Fibroblast of gingiva (primary cell): ENCODE measurements at places on chromosomes 12 and 14.

DNA sequence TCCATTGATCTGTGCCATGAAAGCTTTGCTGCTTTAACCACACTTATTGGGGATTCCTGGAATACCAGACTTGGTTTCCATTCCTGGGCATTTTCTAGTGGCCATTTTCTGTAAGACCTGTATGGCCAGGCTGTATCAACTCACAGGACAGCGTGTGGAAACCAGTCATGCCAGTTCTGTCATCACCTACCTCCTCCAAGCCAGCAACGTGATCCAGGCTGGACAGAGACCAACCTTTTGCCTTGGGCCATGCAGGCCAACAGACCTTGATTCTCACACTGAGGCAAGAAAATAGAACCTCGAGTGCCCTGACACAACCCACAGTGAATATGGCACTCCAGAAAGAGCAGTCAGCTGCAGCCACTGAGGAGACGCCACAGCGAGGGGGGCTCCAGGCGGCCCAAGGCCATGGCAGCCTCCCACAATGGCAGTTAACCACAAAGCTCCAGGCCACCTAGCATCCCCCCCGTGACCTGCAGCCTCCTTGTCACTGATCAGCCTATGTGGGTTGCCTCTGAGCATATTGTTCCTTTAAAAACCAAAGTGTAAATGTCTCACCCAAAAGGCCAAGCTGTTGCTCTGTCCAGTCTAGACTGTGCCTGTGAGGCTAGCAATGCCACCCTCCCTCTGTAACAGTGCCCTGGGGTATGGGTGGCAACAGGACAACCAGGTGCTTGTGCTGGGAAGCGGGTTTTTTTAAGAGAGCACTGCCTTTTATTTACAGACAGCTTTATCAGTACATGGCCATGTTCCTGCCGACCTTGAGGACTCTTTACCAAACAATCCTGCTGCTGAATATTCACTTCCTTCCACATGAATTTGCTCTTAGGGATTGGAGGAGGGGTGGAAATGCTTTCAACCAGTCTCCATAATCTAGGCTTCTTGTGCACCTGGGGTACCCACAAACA is 168.7 kb upstream of the HIF1A start:
- no peak for DNase-seq

DNA sequence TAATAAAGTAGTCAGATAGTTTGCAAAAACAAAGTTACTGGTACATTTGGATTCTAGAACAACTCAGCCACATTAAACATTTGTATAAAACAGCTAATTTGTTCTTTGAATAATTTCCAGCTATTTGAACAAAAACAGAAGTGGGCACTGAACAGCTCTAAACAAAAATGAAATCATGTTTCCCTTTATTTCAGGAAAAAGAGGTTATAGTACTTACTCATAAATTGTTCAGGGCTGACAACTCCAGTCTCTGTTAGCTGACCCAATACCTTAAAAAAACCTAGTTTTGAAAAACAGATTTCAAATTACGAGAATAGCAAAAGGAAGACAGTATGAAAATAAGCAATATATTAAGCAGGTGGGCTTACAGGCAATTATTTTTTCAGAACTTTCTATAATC is 8.2 kb downstream of the GNPNAT1 start:
- DNase-seq: peak; percentile 18

GRCh38 chr12:23938422-23938821 is 11.0 kb downstream of the SOX5 start:
- no peak for DNase-seq

DNA sequence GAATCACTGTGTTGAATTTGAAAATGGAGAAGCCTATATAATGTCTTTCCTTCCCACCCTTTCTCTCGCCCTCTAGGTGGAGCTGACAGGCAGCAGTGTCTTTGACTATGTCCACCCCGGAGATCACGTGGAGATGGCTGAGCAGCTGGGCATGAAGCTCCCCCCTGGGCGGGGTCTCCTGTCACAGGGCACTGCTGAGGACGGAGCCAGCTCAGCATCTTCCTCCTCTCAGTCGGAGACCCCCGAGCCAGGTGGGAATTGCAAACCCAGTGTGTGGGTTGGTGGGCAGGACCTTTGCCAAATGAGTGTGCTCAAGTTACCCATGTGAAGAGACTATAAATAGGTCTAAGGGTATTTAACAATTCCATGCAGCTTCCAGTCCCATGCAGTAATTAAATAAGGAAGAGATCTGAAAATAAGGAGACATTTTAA is 274.7 kb downstream of the EGLN3 start:
- DNase-seq: peak; percentile 46

GRCh38 chr12:125683748-125684381 is 618.6 kb downstream of the AACS start:
- no peak for DNase-seq

DNA sequence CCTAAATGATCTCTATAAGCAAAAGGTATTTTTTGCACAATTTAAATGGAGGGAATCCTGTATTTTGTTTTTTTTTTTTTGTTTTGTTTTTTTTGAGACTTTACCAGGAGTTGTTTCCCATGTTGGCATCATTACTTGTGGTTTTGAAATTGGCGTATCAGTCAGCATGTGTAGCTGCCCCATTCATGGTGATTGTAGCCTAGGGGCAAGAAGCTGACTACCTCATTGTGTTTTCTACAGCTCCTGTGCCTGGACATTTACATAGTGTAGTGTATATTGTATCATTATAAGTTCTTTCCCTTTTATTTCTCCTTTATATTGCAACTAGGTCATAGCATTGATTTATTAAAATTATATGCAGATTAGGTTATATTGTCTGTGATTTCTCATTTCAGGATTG is 24.5 kb downstream of the SAMD4A start:
- peak; percentile 53 for DNase-seq

- no peak for DNase-seq
Measured at GRCh38 chr14:77154421-77154820, 12.8 kb upstream of the ZDHHC22 start.

- peak; percentile 19 for DNase-seq
Measured at GRCh38 chr12:58919231-58920101, 838 bp downstream of the LRIG3 start.

DNA sequence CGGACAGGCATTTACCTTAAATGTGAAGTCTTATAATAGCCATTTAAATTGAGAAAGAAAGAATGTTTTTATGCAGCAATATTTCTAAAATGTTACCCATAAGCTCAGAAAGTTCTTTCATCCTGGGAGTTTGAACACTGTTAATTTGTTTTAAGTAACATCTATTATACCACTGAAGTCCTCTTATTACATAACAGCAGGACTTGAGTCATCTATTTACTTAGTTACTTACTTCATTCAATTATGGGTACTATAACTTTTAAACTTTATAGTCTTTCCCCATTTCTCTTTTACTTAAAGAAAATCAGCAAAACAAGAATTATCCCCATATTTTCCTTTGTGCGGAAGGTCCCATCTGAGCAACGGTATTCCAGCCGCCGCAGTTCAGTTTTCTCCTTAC is 473.1 kb downstream of the ETNK1 start:
- no peak for DNase-seq

DNA sequence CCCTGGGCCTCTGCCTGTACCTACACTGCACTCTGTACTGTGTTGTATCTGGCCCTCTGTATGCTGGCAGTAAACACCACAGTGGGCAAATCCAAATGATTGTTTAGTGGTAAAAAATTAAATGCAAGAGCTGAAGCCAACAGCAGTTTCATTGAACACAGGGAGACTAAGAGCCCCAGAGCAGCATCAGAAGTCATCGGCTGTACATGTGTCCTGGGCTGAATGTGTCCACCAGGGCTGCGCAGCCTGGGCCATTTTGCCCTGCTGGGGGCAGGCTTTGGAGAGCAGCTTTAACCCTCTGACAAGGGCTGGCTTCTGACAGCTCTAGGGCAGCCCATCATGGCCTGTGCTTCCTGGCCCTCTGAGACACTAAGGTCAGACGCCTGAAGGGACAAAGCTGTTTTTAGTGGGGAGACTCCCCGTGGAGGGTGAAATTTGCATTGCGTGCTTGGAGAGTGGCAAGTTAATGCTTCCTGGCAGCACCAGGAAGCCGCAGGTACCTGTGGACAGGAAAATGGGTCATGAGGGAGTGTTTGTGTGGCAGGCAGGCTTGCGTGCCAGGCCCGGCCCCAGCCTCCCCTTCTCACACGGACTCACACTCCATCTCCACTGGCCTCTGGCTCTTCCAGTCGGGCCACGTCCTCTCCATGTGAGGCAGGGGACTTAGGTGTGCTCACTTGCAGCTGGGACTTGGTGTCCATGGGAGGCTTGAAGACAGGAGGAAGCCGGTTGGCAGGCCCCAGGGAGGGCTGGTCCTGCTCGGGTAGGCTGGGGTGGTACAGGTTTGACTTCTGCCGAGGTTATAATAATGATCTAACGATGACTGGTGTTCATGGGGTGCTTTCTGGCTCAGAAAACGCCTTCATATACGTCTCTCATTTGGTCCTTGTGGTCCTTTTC is 150.1 kb downstream of the TSPAN9 start:
- DNase-seq: no peak

DNA sequence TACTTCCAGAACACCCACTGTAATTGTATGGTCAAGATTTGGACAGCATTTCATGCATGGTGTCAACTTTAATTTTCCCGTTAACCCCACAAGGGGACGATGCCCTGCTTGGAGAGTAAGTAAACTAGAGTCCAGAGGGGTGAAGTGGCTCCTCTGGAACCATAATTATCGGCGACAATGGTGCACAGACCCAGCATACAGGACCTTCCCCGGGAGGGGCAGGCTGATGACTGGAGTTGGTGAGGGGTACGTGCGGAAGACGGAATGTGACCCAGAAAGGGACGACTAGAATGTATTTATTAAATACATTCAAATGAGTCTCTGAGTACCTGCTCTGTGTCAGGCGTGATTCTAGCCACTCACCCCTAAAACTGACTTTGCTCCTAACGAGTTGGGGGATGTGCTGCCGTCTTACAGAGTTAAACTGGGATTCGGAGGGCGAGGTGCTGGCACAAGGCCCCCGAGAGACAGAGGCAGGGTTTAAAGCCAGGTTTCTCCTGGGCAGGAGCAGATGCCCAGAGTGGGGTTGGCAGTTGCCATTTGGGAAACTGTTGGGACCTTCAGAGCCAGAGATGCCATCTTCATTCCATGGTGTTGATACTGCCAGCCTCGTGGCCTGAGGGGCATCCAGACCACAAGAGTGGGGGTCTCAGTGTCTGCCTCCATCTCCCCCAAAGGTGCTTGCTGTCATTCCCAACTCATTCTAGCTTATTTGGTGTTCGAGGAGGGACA is 10.9 kb downstream of the RTL1 start:
- DNase-seq: no peak

- DNase-seq: no peak
Measured at GRCh38 chr14:104199266-104199895, 61.0 kb downstream of the KIF26A start.

- no peak for DNase-seq
Measured at GRCh38 chr14:92668276-92668973, 80.0 kb downstream of the LGMN start.

GRCh38 chr14:61553730-61554641 is 141.3 kb upstream of the HIF1A start:
- DNase-seq: peak; percentile 99

DNA sequence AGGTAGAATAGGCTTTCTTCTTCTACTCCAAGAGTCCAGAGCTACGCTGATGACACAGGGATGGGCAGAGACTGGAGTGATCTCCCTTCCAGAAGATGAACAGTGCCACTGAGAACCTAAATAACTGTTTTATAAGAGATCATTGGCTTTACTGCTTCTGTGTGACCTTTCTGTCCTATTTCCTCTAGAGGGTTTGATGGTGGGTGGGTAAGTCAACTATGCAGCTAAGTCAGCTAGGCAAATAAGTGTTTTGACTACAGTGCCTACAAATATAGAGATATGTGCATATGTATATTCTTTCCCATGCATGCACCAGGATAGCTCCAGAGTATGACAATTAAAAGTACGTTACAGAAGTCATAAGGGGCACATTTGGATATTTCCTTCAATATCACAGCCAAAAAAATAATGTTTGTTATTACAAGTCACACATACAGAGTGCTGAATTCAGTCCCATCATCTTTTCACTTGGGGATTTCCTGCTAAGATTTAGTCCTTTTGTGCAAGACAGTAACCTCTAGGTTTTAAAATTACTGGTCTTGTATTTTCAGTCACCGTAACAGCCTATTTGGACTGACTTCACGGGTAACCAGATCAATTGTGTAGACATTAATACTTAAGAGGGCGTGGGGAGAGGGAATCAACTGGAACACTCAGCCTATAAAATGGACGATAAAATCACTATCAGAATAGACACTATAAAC is 412.6 kb upstream of the SOX5 start:
- DNase-seq: no peak
